Left ventricle myocardium superior (tissue), 1 donor: ENCODE measurements at places on chromosomes 3 and 15. TPM values are rescaled to one million over a fixed set of nuclear protein-coding genes. Genes with fewer than 3 reads are reported as not detected.
A peak's percentile ranks its signal among the peaks of the same experiment; 100 is the strongest.

The RAD51 gene
- 1.5 TPM for total RNA-seq

The CEP19 gene
- 1.0 TPM for total RNA-seq

- no peak for DNase-seq
These were observed 84.4 kb downstream of the CMSS1 start for GRCh38 chr3:99902091-99902490.

GRCh38 chr3:5560199-5560598, 372.7 kb downstream of the EDEM1 start:
- no peak for DNase-seq

DNA sequence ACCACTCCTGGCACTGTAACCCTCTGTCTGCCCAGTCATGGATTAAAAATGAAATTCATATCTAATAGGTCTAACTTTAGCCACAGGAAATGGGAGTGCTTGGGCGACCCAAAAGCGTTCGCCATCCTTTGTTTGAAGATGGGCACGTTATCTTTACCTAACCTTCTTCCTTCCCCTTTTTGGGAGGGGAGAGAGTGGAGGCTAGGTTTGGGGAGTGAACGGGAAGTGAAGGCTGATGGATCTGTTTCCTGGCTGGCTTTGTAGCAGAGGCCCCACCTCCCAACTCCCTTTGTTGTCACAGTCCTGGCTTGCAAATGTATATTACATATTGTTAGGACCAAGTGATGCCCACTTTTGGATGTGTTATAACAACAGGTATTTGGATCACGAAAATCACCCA, 98.1 kb upstream of the ARHGEF3 start:
- no peak for DNase-seq

DNA sequence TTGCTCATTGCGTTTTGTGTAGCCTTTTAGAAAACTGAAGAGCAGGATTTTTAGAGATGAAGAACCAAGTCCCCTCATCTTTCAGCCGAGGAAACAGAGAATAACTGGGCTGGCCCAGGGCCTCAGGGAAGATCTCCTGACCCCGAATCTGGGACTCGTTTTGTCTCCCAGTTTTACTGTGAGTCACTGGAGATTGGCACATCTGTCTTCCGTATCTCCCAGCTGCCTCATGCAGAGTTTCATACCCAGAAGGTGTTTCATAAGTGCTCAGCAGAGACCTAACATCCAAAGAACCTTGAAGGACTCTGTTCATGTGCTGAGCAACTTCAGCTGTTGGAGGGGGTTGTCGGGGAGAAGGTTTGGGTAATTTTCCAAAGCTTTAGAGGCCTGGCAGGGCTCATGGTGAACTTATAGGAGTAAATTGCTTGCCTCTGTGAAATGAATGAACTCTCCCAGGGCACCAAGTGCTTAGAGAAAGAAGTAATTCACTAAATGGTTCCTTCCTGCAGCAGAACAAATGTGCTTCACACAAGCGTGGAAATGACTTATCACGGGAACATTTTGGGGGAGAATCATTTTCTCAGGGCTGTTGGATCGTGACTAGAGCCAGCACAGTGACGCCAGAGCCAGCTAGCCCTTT, 121.4 kb downstream of the FAM43A start:
- no peak for DNase-seq

DNA sequence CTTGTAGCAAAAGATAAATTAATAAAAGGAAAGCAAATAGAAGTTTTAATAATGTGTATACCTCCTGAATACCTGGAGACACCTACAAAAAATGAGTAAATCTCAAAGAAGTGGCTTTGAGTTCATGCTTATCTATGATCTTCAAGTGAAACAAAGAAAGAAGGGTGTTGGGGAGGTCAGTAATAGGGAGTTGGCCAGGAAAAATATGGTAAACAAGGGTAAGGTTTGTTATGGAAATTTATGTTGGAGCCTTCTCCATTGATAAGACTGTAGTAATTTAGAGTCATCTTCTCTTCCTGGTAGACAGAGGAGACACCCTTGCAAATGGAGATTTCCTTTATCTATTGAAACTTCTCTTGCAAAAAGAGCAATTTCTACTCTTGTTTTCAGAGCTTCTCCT, 6.6 kb upstream of the CCR8 start:
- DNase-seq = no peak

The KLHL40 gene
- 0.12 TPM for total RNA-seq

- no peak for DNase-seq
These were observed 203.4 kb downstream of the MEIS2 start for GRCh38 chr15:36896949-36897348.

DNA sequence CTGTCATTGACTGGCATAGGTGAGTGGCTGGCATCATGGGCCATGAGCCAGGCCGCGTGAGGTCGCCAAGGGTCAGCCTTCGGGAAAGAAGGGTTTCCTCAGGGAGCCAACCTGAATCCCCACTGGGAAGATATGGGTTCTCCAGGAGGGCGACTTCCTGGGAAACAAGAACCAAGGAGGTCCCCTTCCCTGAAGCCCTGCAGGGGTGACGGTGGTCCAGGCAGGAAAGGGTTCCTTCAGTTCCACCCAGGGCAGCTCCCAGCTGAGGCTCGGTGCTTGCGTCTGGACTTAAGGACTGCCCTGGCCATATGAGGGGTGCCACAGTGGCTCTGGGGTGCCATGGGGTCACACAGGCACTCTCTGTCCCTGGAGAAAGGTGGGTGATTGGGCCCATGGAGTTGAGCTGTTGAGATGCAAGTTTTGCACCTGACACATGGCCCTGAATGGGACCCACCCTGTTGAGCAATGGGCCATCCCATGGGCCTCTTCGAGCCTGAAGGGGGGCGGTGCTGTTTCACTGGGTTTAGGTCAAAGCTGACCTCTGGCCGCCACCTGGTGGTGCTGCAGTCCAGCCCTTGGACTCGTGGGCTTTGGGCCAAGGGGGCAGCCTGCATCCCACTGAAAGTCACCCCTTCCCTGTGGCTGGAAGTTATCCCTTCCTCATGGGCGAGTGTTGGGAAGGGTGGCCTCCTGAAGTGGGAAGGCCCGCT, 228.1 kb downstream of the SNRPN start:
- DNase-seq = peak; percentile 21

DNA sequence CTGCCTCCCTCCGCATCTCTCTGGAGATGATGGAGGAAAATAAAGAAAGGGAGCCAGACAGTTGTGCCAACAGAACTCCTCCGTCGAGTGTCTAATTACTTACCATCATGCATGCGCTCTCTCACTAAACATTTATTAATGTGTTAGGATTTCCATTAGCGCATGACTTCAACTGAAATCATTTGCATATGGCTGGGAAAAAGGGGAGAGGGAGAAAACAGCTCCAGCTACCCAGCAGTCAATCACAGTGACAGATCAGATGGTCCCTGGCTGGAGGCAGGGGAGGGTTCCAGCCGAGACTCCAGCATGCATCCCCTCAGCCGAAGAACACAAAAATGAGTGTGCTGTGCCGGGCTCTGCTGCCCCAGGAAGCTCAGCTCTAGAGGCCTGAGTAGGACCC, 6.8 kb upstream of the RHO start:
- no peak for DNase-seq

GRCh38 chr15:73677146-73677607, 7.0 kb upstream of the CD276 start:
- DNase-seq = peak; percentile 57

GRCh38 chr15:25829073-25829472, 34.1 kb downstream of the ATP10A start:
- no peak for DNase-seq

- DNase-seq = no peak
These were observed 393.8 kb downstream of the ZNF385D start for GRCh38 chr3:21357241-21357640.
